ENCODE measurements at places on chromosomes 12 and 14.

GRCh38 chr12:96497855-96498254 lies 8.5 kb downstream of the CFAP54 start:
- DNase-seq = no peak

- DNase-seq = no peak
These were observed 56.7 kb downstream of the BEGAIN start for GRCh38 chr14:100530270-100531072.

DNA sequence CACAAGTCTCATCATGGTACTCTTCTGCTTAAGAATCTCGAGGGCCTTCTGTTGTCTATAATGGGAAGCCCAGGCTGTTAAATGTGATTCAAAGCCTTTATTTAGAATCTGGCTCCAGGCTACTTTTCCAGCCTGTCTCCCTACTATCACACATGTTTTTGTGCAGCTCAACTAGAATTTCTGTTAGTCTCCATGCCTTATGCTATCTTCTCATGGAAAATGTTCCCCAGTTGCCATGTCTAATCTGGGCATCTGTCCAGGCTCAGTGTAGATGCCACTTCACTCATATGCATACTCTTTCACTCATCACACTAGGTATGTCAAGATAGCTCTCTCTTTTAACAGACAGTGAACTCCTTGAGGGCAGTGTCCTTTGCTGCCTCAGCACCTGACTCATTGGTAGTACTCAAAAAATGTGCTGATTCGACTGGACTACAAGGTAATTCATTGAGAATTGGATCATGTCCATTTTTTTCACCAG lies 145.3 kb downstream of the TTLL5 start:
- no peak for DNase-seq

DNA sequence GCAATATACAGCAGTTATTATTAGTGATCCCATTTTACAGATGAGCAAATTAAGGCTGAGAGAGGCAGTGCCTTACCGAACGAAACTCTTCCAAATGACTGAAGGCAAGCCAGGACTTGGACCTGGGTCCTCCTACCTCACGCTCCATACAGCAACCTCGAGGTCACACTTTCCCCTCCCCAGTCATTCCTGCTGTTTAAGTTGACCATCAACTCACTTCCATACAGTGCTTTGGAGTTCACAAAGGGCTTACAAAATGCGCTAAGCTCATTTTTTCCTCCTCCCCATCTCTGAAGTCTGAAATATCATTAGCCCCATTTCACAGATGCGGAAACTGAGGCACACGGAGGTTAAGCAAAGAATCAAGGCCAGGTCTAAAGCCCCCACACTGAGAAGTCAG lies 4.3 kb downstream of the HNF1A start:
- no peak for DNase-seq

DNA sequence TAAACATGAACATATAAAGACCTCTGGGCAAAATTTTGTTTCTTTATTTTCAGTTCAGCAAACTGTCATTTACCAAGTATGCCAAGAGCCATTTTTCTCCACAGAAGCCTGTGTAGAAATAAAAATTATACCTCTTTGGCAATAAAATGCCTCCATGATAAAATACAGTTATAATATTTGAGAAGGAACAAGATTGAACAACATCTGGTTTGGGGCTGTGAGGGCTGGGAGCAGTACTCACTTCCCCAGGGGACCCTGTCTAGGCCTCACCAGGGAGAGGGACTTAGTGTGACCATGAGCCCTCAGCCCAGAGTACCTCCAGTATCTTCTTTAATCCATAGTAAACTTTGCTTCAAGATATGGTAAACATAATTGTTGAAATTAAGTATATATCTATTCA lies 65.1 kb downstream of the DAAM1 start:
- DNase-seq = no peak

GRCh38 chr12:123962513-123962912 lies 10.1 kb downstream of the CCDC92 start:
- no peak for DNase-seq

- DNase-seq = no peak
These were observed 291.7 kb downstream of the CACNA1C start for GRCh38 chr12:2344476-2344875.

DNA sequence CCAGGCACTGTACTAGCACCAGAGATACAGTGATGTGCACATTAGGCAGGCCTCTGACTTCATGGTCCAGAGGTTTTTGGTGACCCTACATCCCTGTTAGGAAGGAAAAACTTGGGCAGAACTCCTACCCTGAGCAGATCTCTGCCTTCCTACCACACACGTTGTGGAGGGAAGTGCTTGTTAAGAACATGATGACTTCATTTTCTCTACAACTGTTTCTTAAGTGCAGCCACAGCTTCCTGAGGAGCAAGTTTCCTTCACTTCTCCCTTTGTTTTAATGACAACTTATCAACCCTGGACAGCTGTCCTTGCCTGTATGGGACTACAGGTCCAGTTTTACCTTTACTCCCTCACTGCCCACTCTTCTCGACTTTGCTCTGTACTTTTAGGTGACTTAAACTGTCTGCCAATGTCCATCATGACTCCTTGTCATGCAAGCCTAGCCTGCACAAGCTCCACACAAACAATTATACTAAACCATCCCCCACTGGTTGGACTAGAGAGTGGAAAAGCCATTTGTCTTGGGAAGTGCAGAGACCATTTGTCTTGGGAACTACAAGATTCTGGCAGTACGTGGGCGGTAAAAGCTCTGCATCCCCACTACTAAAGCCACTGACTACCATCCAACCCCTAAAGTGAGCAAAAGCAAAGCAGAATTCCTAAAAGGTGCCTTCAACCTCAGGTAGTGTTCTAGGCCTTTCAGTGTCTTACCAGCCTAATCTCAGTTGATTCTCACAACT lies 359.8 kb downstream of the EGLN3 start:
- DNase-seq = no peak

DNA sequence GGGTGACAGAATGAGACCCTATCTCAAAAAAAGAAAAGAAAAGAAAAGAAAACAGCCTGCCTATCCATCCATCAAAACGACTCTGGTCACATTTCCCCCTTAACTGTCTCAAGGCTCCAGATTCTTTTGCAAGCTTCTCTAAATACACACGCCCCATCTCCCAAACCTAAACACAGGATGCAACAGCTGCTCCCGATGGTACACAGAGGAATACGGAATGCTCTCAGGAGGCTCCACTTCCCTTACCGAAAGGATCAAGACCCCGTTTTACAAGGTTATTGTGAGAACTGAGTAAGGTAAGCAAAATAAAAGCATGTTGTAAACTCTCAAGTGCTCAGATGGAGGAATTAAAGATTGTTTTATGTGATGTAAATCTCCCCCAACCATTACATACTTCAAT lies 62.3 kb downstream of the NT5DC3 start:
- no peak for DNase-seq

DNA sequence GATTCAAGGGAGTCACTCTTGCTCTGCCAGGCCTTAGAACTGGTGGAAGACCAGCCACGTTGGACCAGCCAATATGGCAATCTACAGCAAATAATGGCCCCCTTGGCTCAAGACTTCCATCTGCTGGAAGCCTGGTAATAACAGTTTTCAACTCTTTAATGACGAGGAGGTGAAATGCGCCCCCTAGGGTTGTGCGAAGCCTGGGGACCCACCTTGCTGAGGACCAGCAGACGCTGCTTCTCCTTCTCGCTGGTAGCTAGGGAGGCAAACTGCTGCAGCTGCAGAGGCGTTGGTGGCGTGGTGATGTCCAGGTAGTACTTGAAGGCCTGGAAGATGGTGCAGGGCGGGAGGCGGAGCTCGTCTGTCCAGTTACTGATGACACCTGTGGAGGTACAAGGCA lies 41.5 kb upstream of the FBXO21 start:
- DNase-seq = no peak

DNA sequence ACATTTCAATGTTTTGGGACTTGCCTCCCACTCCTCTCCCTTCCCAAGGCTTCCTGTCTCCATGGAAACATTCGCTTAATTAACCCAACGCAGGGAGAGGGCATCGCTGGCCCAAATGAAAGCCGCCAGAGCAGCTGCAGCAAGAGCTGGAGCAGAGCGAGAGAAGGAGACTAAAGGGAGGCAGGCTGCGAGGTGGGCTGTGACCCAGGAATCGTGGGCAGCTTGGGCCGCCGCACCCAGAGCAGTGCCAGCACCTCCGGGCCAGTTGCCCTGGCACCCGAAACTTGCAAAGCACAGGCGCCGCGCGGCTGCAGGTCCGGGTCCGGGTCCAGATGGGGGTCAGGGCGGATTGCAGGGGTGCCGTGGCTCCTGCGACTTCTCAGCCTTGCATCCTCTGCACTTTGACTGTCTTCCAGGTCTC lies 43.5 kb upstream of the PTPRQ start:
- no peak for DNase-seq

DNA sequence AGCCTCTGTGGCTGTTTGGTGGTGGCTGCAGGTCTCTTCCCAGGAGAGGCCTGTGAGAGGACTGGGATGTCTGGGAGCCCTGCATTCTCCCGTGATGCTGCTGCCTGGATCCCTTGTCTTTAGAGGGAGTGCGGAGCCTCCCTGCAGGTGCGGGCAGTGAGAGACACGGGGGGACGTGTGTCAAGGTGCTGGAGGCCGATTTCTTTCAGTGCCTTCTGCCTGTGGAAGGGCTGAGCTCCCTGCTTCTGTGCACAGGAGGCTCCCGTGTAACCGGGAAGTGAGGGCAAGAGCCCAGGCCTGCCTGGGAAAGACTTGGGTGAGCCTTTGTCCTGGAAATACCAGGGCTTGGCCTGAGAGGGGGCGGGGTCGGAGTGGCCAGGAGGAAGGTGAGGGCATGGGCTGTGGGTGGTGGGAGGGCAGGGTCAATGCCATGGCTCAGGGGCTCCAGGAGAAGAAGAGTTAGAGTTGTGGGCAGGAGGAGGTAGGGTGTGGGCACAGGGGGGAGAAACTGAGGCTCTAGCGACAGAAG lies 372.2 kb downstream of the TMEM121 start:
- no peak for DNase-seq

- no peak for DNase-seq
These were observed 190.5 kb downstream of the BMP4 start for GRCh38 chr14:53766106-53766505.

- DNase-seq = no peak
These were observed 209.4 kb upstream of the CRY1 start for GRCh38 chr12:107302649-107303341.

DNA sequence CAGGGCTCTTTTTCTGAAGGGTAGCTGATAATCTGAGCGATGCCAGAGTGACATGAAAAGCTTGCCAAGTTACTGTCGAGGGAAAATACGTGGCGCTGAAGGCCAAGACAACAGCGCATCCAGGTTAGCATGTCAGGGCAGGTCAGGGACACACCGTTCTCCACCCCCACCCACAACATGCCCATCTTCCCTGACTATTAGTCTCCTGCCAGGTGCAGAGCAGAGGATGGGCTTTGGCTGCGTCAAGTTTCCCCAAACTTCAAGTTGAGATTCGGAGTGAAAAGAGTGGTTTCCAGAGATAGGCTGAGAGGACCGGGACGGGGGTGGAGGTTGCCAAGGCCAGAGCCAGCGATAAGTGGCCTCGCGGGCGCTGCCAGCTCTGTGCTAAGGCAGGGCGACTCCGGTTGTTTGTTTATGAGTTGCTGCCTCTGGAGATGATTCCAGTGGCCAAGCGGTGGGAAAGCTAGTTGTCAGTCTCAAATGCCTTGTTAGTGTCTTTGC lies 1.7 kb downstream of the TRHDE start:
- DNase-seq = no peak

DNA sequence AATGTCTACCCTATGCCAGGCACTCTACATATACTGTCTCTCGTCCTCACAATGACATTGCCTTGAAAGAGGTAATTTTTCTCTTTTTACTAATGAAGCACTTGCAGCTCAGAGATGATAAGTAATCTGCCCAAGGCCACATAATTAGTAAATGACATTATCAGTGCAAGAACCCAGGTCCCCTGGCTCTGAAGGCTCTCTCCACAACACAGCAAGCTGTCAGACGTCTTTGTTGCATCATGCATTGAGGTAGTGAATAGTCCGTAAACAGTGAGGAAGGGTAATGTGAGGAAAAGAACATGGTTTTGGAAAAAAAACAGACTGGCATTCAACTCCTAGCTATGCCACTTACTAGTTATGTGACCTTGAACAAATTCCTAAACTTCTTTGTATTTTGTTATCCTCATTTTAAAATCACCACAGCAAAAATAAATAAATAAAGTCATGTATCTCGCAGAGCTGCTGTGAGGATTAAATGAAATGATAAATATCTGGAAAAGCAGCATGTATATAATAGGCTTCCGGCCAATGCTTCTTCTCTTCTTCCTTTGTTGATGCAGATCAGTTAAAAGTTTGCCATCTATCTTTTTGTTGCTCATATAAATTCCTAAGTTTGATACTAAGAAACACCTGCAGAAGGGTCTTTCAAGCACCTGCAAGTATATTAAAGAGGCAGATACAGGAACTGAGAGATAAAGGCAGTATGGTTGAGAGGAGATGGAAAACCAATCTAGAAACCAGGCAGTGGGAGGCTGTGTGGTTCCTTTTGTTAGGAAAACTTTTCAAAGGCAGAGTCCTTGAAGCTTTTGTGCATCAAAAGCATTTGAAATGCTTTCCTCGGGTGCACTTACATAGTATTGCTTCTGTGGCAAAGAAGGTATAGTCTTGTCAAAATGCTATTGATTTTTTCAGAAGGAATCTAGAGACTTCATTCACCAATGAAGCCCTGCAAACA lies 82.8 kb downstream of the BTG1 start:
- DNase-seq = no peak

- no peak for DNase-seq
These were observed 846 bp upstream of the MTHFD1 start for GRCh38 chr14:64387232-64387781.

- no peak for DNase-seq
These were observed 207.0 kb downstream of the ATP23 start for GRCh38 chr12:58148405-58148804.

DNA sequence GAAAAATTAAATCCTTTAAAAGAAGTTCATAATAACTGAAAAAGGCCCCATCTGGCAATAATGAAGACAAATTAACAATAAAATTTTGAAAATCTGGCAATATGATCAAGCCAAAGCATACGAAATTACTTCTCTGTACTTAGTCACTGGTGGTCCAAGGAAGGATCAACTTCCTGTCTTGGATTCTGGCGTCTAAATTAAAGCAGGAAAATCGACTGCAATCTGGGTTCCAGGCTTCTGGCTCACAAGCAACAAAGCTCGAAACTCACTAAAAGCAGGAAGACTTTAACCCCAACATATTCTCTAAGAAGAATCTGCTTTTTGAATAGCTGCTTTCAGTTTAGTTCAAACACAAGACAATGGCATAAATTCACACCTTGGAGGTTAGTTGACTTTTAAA lies 49.7 kb downstream of the LRIG3 start:
- no peak for DNase-seq

DNA sequence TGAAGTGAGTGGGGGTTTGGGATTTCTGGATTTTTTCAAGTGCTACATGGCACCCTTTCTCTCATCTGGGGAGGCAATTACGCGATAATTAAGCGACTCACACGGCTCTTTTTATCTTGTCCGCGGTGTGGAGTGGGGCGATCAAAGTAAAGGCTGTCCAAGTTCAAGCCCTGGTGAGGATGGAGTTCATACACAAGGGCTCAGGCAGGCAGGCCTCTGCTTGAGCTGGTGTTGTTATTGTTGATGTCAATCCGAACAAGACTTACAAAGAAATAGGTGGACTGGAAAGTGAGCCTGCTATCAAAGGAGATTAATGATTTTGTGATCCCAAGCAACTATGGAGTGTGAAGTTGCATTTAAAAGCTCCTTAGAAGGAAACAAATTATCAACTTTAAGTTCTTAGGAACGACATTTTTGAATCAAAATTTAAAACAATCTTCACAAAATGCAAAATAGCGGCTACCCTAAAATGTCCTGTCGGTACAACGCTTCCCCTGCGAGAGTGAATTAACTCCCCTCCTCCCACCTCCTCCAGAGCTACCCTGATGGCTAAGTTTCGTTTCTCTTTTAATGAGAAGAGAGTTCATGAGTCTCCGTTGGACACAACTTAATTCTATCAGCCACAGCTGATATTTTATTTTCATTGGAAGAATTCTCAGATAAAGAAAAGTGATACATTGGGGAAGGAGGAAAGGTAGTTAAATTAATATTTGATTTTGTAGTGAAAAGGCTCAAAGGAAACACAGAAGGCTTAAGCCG lies 5.9 kb downstream of the FOXA1 start:
- no peak for DNase-seq

Data from stimulated activated CD4-positive, alpha-beta T cell treated with anti-CD3 and anti-CD28 coated beads, Interleukin-2, amount 100 ng/mL, for 24 hours (primary cell).